ENCODE measurements at places on chromosomes 4 and X. TPM values are rescaled to one million over a fixed set of nuclear protein-coding genes. Genes with fewer than 3 reads are reported as not detected.
A peak's percentile ranks its signal among the peaks of the same experiment; 100 is the strongest.

The ASMT gene
- 0.19 TPM for polyA plus RNA-seq

The PHOX2B gene
- not detected for polyA plus RNA-seq

The GSPT2 gene
- 8.6 TPM for polyA plus RNA-seq

DNA sequence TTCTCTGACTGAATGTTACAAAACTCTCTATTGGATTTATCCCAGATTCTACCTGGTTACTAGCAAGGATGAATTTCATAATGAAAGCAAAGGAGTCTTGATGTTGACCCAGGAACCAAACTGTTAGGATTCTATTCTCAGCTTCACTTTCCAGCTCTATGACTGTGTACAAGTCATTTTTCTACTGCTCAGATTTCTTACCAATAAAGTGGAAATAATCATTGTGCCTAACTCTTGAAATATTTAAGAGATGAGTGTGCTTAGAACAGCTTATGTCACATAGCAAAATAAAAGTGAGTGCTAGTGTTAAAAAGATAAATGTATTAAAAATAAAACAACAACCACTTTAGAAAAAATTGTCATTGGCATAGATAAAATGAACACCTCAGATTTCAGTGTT, 45.6 kb downstream of the EPHA5 start:
- DNase-seq = no peak

DNA sequence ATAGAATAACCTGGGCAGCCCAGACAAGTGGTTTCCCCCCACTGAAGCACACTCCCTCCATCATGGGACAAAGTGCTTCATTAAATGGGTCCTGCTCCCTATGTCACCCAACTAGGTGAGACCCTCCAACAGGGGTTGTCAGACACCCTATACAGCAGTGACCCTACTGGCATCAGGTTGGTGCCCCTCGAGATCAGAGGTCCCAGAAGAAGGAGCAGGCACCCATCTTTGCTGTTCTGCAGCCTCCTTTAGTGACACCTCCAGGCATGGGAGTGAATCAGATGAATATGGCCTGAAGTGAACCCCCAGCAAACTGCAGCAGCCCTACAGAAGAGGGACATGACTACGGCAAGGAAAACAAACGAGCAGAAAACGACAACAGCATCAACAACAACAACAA, 11.1 kb downstream of the NELFA start:
- no peak for DNase-seq

DNA sequence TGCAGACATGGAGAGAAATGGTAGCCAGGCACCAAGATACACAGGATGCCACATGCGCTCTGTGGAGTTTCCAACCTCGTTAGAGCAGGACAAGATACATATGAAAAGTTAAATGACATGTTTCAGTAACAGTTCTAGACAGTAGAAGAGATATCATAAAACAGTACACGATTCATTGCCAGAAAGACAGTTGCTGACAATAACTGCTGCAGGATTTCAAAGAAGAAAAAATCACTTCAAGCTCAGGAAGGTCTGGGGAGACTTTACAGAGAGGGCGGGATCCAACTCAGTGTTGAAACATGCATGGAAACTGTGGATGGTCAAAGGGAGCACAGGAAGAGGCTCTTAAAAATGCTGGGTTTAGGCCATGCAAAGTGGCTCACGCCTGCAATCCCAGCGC, 31.0 kb downstream of the DCTD start:
- DNase-seq = peak; percentile 67

DNA sequence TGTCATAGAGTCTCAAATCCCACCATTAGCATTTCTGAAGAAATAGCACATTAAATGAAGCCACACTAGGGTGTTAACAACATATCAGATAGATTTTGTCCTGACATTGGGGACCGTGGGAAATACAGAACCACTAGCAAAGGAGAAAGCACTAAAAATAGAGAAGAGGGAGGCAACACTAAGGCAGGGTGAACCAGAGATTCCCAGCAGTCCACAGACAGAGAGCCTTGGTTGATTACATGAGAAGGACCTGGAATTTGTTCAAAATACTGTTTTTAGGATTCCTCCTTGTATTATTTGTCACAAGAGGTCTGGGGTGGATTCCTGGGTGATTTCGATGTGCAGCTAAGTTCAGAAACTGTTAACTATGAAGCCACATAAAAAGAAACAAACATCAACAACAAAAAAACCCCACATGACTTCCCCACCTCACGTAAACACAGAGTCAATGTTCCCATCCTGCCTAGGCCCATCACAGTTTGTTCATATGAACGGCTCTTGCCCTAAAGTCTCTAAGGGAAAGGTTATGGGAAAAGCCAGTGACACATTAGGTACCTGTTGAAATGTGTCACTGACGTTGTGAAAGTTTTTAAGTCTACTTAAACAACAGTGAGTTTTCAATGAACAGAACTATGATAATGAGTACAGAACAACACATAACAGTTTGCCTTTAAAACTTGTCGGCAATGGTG, 23.6 kb upstream of the GRSF1 start:
- DNase-seq = no peak

DNA sequence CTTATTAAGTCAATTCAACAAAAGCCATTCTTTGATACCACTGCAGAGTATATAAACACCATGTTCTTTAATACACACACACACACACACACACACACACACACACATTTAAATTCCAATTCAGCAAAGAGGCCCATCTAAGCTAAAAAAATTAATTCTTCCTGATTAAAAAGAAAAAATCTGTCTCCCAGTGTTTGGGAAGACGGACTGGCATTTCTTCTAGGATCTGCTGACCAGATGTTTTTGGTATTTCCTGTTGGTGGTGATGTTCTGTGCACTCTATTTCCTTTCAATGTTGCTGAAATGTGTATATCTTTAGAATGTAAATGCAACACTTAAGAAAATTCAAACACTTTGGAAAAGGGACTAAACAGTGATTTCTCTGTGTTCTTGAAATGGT, 243.8 kb downstream of the THOC2 start:
- no peak for DNase-seq

GRCh38 chr4:153792618-153793247, 3.9 kb upstream of the SFRP2 start:
- DNase-seq = no peak

- DNase-seq = peak; percentile 16
These were observed 759 bp downstream of the ZC4H2 start for GRCh38 chrX:64975491-64975890.

DNA sequence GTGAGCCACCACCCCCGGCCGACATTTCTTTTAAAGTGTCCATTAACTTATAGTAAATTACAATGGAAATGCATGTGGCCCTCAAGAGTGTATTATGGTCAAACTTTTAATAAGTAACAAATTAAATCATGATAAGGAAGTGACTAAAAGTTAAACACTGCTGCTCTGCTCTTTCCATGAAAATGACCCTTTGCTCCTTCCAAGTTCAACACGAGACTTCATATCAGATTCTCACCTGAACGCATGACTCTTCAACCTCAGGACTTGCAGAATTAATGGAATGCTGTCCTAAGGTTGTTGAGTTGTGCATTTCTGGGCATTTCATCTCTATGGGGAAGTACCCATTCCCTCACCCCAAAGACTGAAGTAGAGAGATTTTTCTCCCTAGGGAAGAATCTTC, 27.1 kb downstream of the AWAT2 start:
- no peak for DNase-seq

GRCh38 chr4:24806206-24806990, 11.0 kb downstream of the SOD3 start:
- DNase-seq = no peak

- peak; percentile 79 for DNase-seq
These were observed at the start of gene SLC35A2 for GRCh38 chrX:48911412-48912182. SLC35A2 (minus strand) TSS chrX:48911646; CDS start chrX:48911636, 10 bp downstream.

DNA sequence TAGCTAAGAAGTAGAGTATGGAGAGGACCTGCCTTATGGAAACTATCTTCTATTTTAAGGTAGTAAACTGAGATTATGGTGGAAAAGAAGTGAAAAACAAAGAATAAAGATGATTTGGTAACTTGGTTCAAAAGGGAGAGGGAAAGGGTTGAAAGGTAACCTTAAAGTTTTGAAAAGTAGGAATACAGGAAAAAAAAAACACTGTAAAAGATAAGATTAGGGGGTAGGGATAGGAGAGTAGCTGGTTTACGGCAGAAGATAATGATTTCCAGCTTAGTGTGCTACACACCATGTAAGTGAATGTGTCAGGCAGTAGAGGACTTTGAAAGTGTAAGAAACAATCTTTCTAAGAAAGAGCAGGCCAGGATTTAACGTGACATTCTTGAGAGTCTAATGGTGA, 35.3 kb downstream of the FAM13A start:
- DNase-seq = no peak

DNA sequence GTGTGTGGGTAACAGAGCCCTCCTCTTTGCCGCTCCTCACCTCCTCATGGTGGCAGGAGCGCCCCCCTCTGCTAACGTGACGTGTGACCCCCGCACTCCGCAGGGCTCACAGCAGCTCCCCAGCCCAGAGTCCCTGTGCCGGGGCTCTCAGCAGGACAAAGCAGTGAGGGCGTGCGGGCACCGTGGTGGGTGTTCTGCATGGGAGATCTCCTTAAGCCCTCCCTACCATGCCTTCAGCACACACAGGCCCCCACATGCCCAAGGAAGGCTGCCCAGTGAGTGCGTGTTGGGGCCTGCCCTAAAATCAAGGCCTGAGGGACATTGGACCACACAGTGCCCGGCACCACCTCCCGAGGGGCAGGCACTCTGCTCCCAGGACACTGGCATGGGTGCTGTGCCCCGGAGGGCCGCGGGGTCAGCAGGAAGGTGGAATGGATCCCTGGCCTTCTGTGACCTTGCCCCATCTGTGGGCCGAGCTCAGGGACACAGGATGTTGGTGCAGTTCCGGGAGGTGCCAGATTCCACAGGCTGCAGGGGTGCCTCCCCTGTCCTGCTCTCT, 10.1 kb downstream of the PSAPL1 start:
- no peak for DNase-seq

DNA sequence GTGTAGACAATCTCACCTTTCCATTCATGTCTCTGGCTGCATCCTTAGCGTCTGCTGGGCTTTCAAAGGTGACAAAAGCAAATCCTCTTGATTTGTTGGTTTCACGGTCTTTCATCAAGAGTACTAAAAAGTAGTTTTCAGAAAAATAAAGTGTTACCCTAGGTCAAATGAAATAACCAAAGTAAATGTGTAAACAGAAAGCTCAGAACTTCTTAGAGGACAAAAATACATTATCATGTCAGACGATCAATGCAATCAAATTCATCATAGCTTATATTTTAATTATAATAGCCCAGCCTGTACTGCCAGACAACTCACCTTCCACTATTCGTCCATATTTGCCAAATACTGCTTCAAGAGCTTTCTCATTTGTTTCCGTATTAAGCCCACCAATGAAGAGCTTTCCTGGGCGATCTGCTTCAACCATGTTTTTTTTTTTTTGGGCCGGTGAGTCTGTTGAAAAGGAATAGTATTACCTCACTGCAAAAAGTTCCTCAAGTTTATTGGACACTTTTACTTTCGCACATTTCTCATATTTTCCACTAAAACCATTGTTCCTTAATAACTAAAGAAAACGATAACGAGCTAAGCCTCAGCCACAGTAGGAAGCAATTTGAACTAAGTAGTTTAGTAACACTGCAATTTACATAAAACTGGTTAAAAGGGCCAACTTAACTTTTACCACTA, 1.4 kb downstream of the RBMX start:
- DNase-seq = no peak

DNA sequence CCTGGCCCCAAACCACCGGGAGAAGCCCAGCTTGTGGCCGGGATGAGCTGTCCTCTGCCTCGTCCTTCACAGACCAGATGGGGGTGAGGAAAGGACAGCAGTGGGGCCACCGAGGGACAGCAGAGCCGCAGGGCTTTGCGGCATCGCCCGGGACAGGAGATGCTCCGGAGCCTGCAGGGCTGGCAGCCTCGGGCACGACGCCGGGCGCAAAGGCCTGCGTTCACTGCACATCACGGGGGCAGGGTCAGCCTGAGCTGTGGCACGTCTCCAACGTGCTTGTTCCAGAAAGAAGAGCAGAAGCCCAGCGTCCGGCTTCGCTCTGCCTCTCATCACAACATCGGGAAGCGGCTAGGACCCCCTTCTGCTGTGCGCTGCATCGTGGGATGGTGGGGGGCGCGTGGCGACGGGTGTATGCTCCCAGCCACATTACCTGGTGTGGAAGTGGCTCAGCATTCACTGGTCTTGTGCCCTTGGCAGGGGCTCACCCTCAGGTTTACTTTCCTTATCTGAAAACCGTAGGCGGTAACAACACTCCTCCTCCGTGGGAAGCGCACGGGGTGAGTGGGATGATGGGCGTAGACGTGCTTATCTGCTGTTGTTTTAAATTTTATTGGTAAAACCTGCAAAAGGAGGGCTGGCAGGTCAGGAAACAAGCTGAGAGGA, 7.4 kb downstream of the TADA2B start:
- no peak for DNase-seq

DNA sequence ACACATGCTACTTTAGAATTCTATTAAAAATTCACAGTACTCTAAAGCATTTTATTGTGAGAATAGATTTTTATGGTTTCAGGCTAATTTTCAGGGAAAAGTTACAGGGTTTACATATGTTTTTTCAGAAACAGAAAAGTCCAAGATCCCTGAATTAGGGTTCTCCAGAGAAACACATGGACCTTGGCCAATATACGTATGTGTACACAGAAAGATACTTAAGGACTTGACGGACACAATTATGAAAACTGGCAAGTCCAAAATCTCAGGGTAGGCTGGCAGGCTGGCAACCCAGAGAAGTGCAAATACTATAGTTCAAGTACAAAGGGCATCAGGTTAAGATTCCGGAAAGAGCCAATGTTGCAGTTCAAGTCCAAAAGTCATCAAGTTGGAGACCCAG, 1897.8 kb upstream of the PCDH10 start:
- DNase-seq = peak; percentile 15

DNA sequence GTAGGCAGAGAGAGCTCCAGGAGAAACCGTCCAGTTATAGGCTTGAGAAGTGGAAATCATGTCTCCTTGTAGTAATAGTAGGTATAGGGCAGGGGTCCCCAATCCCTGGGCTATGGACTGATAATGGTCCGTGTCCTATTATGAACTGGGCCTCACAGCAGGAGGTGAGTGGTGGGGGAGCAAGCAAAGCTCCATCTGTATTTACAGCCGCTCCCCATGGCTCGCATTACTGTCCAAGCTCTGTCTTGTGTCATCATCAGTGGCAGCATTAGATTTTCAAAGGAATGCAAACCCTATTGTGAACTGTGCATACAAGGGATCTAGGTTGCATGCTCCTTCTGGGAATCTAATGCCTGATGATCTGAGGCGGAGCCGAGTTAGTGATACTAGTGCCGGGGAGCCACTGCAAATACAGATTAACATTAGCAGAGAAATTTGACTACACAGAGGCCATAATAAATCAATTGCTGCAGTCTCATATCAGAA, 67.6 kb downstream of the MRPL1 start:
- DNase-seq = no peak

- DNase-seq = no peak
These were observed 36.2 kb downstream of the KDM5C start for GRCh38 chrX:53188763-53189162.

DNA sequence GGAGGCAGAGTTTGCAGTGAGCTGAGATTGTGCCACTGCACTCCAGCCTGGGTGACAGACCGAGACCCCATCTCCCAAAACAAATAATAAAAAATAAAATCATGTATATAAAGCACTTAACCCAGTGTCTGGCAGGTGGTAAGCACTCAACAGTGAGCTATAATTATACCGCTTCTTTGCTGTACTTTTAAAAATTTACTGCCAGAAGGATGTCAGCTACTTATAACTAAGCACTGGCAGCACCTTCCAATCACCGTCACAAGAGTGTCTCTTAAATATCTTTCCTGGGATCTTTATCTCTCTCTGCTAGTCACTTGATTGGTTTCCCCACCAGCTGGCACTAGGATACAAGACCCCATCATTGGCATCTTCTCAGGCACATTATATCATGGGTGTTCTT, 53.9 kb upstream of the DAPP1 start:
- no peak for DNase-seq

All from hindlimb muscle (tissue), 1 donor.